Germinal center (tissue), 1 donor: ENCODE measurements at places on chromosomes 12 and 14.

GRCh38 chr12:117830471-117830870 is 138.3 kb downstream of the KSR2 start:
- no peak for DNase-seq

- DNase-seq, result no peak
Observed at GRCh38 chr12:106980944-106981343, 6.0 kb downstream of the MTERF2 start.

DNA sequence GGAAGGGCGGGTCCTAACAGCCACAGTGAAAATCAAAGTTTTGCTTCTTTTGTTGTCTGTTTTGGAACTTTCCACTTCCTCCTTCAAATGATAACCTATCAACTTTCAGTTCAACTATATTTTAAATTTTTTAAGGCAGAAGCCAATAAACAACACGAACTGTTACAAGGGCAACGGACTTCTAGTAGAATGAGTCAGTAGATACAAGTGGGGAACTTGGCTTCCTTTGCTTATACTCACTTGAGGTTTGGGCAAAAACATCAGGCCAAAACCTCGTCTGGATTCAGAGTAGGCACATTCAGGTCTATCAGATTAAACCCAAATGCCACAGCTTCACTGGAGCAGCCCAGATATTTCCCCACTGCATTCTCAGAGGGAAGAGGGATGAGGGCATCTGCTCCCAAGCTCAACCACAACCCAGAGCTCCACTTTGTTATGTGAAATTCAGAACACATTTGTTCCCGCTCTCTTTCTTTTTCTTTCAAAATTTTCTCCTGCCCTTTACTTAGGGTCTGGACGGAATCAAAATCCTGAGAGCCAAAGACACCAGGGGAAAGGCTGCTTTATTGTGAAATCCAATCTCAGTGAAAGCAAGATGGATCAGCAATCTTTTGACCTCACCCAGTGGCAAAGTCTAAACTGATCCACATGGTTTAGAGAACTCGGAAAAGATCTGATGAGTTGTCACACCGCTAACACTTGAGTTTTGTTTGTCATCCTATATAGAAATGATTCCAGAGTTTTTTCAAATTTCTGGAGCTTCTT is 152.5 kb upstream of the BTG1 start:
- DNase-seq, result no peak

GRCh38 chr12:49259452-49259851 is 5.4 kb upstream of the TUBA1C start:
- DNase-seq, result no peak

GRCh38 chr12:22856178-22856577 is 231.2 kb downstream of the ETNK1 start:
- DNase-seq, result peak; percentile 5

DNA sequence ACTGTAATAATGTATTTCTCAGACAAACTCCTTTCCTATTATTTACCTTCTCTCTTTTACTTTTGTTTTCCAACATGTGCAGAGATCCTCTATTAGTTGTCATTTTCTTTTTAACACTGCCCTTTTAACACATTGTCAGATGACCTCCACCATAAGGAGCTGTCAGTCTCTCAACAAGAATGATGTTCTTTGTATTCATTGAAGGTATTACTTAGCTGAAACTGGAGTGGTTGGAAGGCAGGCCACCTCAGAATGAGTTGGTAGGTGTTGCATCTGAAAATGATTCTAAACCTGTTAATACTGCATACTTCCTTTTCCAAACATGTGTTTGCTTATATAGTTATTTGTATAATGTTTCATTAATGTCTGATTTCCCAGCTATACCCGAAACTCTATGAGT is 16.9 kb downstream of the TMEM117 start:
- no peak for DNase-seq

DNA sequence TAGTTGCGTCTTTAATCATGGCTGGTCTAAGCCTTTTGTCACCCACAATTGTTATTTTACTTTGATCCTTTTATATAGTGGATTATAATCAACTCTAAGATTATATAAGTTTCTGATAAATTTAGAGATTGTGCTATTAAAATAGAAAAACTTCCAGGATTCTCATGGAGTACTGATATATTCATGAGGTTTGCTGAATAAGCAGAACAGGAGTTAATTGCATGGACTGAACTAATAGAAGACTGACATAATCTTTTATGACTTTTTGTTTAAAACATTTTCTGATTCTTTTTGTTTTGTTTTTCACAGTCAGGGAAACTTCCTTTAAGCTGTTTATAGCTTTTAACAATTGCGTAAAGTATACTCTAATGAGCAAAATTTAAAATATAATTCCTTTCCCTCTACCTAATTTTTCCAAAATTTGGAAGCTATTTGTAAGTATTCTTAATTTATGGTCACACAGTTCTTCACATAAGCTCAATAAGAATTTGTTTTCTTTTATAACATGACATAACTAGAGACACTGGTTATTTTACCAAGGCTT is 129.9 kb upstream of the TMEM260 start:
- DNase-seq, result no peak

- DNase-seq, result peak; percentile 21
Observed at GRCh38 chr12:998020-998874, 7.2 kb downstream of the ERC1 start.

DNA sequence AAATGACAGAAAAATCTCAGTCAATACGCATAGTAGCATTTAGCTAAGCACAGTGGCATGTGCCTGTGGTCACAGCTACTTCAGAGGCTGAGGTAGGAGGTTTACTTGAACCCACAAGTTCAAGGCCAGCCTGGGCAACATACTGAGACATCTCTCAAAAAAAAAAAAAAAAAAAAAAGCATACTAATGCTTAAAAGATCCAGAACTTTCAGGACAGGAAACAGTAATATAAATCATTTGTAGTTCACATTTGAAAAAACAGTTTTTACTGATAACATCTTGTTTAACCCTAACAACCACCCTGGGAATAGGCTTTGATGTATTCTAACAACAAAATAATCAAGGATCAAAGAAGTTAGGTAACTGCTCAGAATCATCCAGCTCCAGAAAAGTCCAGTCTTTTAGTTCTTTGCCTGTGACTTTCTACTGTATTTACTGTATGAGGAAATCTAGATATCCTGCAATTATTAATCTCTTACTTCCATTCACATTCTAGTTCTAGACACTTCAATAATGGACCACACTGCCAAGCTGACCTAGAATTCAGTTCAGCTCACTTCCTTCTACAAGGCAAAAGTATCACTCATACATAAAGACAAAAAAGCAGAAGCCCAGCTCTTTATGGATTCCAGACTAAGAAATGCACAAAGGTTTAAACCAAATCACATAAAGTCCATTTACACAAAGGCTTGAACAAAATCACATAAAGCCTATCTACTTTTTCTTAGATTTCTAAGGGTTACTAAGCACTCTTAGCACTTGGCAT is 28.5 kb downstream of the PAWR start:
- DNase-seq, result no peak
